ENCODE measurements at places on chromosomes 7 and 10. TPM values are rescaled to one million over a fixed set of nuclear protein-coding genes. Genes with fewer than 3 reads are reported as not detected.

NRCAM gene
- total RNA-seq: 3.6 TPM

GRCh38 chr7:16063221-16063620, 358.1 kb downstream of the CRPPA start:
- no peak for DNase-seq

DNA sequence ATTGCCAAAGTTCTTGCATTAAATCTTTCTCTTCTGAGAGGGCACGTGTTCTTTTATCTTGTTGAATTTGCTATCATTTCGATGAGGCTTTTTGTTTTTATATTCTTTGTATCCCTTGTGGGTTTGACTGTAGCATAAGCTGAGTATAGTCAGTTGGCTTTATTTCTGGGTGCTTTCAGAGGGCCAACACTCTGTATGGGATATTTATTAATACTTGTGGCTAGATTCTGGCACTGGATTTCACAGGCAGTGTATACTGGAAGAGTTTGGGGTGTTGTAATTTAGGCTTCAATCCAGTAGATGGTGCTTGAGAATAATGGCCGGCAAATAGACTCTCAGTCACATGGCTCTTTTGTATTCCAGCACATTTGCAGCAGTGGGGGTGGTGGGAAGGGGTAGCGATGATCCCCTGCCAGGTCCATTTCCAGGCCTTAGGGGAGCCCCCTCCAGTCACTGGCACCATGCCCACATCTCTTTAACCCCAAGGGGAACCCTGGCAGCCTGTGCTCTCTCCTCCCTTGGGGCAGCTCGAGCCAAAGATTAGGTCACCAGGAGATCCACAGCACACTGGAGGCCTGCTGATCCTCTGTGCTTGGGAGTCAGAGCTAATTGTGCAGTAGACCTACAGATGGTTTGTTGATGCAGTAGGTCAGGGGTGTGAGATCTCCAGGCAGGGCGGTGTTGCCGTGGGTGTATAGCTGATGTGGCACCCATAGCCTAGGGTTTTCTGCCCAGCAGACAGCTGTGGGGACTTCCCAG, 81.8 kb downstream of the PTPN20 start:
- no peak for DNase-seq

FAM131B gene
- total RNA-seq: 0.57 TPM

GRCh38 chr10:101828766-101829551, 10.7 kb upstream of the OGA start:
- peak; percentile 61 for DNase-seq

NPSR1 gene
- not detected for total RNA-seq

DNA sequence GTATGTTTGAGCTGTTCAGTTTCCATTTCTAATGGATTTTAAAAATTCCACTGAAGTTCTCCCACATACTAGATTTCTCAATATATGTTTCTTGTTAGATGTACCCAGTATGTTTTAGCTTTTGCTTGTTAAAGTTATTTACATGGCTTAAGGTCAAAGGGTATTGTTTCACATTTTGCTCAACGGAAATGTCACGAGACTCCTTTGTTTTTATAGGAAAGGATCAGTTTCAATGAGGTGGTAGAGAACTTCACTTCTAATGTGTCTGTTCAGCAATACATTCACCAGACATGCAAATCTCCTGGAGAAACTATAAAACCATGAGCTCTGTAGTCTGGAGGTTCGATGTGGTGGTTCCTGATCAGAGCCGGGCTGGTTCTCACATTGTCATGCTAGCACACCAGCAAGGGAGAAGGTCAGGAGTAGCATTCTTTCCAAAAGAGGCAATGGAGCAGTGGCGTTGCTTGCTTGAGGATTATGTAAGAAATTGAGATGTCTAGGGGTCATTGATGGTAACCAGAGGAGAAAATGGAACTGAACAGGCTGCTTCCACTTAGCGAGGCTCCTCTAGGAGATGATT, 114.0 kb downstream of the RAB18 start:
- no peak for DNase-seq

GRCh38 chr7:2720024-2720423, 32.0 kb downstream of the AMZ1 start:
- DNase-seq: no peak

- no peak for DNase-seq
These were observed 1.2 kb upstream of the PLCE1 start for GRCh38 chr10:93992400-93993030.

DNA sequence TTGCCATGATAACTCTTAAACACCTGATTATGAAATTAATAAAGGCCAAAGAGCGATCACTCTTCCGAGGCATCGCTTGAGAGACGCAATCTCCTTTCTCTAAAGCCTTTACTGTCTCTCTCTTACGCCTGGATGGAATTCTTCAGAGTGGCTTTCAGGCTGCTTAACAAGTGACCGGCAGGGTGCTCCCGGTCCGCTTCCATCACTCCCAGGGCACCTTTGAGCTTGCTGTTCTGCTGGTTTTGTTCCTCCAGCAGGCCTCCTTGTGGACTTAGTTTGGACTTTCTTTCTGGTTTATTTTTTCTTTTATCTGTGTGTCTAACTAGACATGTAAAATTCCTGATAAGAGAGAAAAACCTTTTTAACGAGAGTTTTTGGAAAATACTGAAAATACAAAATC, 60.9 kb downstream of the MRPL32 start:
- DNase-seq: no peak

DNA sequence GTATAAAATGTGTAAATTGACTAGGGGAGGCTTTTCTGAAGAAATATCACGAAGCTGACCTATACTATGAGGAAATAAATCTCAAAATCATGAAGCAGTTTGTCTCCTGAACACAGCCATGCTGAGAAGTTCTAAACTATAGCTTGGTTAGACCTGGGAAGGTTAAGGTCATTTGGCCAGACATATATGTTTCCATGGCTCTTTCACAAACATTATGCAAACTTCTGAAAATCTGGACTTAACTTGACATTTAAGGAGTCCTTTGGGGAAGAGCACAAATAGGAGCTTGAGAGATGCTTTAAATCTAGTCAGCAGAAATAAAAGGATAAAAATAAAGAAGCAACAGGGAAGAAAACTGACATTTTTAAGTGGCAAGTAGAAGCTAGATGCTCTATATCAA, 115.9 kb upstream of the MEOX2 start:
- no peak for DNase-seq

- no peak for DNase-seq
These were observed 32.5 kb downstream of the ZNF775 start for GRCh38 chr7:150411606-150412005.

STAG3 gene
- 1.9 TPM for total RNA-seq

DNA sequence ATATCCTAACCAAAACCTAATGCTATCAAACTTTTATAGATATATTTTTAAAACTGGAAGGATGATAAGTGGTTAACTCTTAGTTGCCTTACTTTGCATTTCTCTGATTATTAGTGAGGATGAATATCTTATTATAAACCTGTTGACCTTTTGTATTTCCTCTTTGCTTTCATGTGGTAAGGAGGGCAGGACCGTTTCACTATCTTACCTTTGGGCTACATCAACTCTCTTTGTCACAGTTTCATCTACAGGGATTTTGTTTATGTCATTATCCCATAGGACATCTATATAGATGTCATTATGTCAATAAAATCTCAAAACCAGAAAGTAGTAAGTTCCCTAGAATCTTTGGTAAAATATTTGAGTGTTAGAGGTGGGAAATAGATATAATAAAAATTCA, 219.3 kb downstream of the THSD7A start:
- no peak for DNase-seq

CALHM3 gene
- not detected for total RNA-seq

DNA sequence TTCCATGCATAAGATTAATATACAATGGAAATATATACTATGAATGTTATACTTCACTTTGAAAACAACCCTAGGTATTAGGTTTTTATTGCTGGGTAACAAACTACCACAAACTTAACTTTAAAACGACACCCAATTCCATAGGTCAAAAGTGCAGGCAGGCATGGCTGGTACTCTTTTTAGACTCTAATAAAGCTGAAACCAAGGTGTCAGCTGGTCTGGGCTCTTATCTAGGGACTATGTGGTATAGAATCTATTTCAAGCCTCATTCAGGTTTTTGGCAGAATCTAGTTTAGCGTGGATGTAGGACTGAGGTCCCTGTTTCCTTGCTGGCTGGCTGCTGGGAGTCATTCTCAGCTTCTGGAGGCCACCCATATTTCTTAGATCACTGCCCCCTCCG, 65.0 kb upstream of the TMEM168 start:
- DNase-seq: no peak

DNA sequence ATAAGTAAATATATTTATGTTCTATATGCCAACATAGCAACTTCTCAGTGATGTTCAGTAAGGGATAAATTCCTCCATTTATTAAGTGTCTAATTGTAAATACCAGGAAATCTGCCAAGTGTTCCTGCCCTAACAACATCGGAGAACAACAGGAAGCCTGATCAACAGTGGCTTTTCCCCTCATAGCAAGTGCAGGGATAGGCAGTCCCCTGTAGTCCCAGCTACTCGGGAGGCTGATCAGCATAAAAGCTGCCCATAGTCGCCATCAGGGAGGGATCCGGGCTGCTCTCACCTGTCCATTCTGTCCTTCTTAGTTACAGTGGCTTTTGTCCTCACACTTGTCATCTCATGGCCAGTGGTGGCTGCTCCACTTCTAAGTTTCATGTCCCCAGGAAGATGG, 141.3 kb downstream of the IDE start:
- DNase-seq: no peak

DNA sequence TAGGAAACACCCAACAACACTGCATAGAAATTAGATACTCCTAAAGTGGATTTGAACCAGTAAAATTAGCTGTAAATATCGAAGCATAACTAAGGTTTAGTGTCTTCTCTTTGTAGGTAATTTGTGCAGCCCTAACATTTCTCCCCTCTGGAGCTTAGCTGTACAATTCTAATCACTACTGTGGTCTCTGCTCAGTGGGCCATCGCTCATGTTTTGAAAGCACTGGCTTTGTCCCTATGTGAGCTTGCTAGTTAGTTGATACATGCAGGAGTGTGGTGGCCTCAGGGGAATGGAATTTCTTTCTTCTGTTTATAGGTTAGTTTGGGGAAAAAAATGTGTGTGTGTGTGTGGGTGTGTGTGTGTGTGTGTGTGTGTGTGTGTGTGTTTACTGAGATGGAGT, 373.1 kb downstream of the DPP6 start:
- no peak for DNase-seq

DNA sequence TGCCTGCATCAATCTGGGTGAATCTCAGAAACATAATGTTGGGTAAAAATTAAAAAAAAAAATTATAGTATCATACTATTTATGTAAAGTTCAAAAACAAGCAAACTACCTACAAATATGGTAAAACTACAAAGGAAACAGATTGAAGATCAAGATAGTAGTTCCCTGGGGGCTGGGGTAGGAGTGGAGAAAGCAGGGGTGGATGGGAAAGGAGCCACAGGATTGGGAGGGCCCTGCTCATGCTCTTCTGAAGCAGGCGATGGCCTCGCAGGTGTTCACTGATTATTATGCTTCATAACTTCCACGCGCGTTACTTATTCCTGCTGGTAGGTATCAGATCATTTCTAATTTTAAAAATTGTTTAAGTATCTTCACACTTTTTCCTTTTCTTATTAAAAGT, 96.0 kb upstream of the GATA3 start:
- no peak for DNase-seq

ZCCHC24 gene
- total RNA-seq: 33.9 TPM

SKIDA1 gene
- total RNA-seq: 3.6 TPM
